ENCODE measurements at places on chromosomes 16 and 17. TPM values are rescaled to one million over a fixed set of nuclear protein-coding genes. Genes with fewer than 3 reads are reported as not detected.

GRCh38 chr16:11353158-11353557, 7.9 kb downstream of the RMI2 start:
- no peak for DNase-seq

- no peak for DNase-seq
Observed at GRCh38 chr17:47792457-47792856, 29.1 kb downstream of the OSBPL7 start.

DNA sequence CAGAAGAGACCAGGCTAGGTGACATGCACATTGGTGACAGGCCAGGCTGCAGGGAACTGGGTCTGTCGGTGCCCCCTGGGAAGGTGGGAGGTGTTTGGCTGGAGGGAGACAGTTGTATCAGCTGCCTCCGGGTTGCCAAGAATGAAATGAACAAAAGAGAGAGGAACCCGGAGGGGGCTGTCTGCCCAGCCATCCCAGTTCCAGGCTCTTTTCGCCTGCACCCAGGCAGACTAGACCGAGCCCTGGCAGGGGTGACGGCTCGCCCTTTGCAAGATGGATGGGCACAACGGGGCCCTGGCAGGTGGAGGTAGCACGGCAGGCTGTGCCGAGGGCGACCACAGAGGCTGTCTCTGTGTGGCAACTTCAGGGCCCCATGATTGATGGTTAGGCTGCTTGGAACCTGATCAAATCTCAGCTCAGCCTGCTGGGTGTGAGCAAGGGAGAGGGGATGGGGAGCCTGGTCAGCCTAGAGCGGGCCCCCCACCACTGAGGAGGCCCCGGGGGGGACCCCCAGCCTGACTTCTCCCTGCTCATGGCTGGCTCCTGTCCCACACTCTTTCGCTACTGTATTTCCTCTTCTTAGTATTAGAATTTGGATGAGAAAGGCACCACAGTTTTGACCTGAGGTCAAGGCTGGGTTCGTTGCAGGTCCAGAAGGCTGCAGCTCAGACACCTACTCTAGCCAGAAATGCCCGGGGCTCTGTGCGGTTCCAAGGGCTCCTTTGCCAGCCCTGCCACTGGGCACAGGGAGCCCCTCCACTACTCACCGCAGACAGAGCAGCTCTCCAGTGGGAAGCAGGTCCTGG, 118.9 kb upstream of the CHMP6 start:
- no peak for DNase-seq

DNA sequence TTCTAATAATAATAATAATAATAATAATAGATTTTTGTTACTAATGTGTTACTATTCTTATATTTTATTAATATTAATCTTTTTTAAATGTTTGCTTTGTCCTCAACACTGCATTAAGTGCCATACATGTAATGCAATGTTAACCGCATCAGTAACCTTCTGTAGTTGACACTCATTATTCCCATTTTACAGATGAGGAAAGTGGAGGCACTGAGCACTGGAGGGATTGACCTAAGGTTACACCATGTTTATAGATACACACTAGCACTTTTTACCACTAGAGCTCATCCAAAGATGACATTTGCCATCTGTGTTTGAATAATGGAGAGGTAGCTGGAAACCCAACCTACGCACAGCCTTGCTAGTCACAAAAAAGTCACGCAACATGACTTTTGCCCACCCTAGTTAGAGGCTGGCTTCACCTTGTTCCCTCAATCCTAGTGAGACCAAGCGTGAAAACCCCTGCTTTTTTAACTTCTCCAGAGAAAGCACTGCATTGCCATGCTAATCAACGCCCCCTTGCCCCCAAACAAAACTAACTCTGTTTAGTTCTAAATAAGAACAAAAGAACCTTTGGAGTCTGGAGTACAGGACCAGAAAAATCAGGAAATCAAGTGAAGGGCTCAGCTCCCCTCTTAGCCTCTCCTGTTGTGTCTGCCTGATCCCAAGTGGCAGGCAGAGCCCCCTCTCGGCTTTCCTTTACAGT, 2.3 kb downstream of the ARSG start:
- DNase-seq: no peak

DNA sequence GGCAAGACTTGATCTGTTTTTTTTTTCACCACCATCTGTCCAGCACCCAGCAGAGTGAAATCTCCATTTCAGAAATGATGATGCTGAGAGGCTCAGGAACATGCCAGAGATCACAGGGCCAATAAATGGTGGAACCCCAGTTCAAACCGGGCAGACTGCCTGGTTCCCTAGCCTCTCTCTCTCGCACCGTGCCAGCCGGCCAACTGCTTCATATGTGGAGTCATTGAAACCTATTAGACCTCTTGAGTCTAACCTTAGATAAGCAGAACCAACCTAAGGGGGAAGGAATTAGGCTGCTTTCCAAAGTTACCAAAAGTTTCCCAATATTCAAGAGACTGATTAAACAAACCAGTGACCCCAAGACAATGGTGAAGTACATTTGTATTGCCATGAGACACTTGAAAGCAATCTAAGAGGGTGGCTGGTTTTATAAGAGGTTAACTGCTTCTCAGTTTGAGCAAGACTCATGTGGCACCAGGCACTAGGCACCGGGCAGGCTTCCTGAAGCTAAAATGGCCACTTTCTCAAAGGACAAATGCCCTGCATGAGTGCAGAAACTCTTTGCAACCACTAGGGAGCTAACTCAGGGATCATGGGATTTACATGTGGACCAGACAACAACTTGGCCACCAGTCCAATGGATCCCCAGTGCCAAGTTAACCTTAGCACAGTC, 18.4 kb downstream of the TOX3 start:
- peak; percentile 57 for DNase-seq

- no peak for DNase-seq
Observed at GRCh38 chr17:68705714-68706076, 104.5 kb upstream of the FAM20A start.

DNA sequence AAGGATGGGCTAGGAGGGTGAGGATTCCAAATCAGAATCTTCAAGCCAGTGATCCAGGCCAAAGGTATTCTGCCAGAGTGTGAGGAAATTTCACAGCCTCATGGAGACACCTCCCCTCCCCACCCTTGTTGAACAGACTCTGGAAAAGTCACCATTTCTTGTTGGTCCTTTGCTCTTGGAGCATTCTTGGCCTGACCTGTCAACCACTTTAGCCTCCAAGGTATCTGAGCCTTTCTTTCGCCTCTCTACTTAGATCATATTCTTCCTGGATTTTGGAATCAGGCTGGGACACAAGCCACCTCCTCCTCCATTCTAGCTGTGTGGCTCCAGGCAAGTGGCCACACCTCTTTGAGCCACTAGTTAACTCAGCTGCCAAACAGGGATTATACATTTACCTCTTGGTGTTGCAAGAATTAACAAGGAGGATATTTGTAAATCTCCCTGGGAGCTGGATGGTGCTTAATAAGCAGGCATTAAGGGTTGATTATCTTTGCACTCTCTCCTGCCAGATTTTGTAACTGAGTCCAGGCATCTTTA, 193.5 kb downstream of the WWOX start:
- DNase-seq: no peak

KCNAB3 gene
- polyA plus RNA-seq: 10.0 TPM

DRC7 gene
- polyA plus RNA-seq: 3.8 TPM

ACOX1 gene
- polyA plus RNA-seq: 27.1 TPM
